Gastroesophageal sphincter (tissue), 4 donors: ENCODE measurements at places on chromosomes 2 and 18. TPM values are rescaled to one million over a fixed set of nuclear protein-coding genes. Genes with fewer than 3 reads are reported as not detected.

The RPRM gene
- 1.2 TPM for total RNA-seq

The MROH2A gene
- total RNA-seq = not detected

DNA sequence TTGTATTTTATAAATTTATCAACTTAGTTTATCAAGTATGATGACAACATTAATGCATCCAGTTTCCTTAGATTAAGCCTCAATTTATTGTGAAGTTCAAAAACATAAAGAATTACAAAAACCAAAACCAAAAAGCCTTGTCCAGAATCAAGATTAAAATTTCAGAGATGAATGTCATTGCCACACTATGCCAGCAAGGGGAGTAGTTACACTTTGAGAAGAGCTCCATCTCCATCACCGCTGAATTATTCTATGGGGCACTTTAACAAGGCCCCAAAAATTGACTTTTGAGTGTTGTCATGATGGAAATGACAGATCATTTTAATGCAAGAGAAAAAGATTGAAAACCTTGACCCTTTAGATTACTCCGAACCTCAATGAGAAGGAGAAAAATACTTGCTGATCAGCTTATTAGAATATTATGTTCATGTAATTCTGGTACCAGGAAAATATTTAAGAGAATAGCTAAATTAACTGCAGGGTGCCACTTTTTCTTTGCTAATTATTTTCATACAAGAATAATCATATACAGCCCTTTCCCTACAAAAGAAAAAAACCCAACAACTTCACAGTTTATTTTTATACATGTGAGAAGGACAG lies 152.5 kb upstream of the AQP4 start:
- no peak for ATAC-seq

DNA sequence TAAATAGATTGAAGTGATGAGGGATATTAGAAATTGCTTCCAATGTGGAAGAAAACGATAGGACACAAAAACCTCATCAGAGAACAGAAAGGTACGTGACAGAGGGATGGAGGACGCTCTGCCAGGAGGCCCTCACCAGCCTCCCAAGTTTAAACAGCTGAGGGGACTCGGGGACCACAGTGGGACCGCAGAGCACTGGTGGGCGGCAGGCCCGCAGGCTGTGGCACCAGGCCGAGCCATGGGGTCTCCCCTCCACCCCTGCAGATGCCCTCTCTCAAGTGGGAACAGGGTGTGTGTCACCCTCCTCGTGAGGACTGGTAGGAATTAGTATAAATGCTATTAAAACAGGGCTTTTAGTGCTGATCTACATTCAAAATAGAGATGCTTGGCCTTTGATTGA lies 10.8 kb downstream of the NDUFA10 start:
- ATAC-seq = no peak

DNA sequence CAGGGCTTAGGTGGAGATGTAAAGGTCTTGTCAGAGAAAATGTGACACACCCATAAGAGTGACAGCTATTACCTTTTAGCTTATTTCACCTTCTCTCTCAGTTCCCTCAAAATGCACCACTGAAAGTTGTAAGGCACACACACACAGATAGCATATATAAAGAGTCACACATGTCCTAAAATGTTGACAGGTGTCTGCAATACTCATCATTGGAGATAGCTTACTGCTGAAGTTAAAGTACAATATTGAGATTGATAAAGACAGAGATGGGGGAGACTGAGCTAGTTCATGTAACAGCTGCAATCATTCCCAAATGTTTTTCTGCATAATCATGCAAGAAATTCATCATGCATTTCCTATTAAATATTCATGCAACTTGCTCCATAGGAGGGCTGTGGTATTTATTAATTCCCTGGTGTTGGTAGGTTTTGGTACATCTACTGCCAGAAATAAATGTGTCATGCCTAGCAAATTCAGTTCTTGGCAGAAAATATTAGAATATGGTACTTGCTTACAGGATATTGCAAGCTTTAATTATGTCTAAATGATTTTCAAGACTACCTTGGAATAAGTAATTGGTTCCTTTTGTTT lies 118.8 kb upstream of the RBMS1 start:
- no peak for ATAC-seq

- ATAC-seq = no peak
Observed at GRCh38 chr2:137000811-137001210, 235.5 kb downstream of the THSD7B start.
